ENCODE measurements at places on chromosomes 3 and 15.

GRCh38 chr15:59205839-59206622, 612 bp upstream of the LDHAL6B start:
- no peak for DNase-seq

GRCh38 chr15:92011611-92012367, 158.3 kb downstream of the SLCO3A1 start:
- no peak for DNase-seq

DNA sequence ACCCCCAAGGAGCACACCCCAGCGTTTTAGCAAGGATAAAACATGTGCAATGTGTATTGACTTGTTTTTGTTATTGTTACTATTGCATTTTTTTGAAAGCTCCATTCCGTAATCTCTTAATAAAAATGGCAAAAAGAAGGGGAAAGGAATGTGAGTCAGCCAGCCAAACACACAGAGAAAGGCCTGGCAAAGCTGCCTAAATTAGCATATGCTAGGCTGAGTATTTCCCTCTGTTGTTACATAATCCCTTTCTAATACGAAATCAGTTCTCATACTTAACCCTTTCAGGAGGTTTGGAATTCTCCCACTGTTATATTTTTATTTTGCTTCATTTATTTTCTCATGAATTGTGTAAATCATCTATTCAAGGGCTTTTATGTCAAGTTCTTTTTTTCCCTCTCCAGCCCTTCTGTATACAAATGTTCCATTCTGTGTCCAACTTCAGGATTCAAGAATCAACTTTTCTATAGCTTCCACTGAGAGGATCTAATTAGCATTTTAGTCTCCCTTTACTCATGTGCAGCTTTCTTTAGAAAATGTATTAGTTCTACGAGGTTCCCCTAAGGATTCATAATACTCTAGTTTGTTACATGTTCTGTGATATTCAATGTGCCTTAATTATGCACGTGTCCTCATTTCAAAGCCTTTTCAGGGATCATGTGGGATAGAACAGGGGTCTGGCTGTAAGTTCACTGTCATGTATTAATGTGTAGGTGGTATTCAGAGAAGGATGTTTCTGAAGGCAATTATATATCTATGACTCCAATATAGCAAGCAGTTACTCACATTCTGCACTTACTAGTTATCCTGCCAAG, 9.2 kb downstream of the CADM2 start:
- DNase-seq: no peak

GRCh38 chr3:17639765-17640164, 102.7 kb downstream of the TBC1D5 start:
- no peak for DNase-seq

- no peak for DNase-seq
Observed at GRCh38 chr15:90419206-90419605, 31.2 kb downstream of the IQGAP1 start.

- DNase-seq: no peak
Observed at GRCh38 chr3:101902041-101902440, 52.7 kb downstream of the NFKBIZ start.

DNA sequence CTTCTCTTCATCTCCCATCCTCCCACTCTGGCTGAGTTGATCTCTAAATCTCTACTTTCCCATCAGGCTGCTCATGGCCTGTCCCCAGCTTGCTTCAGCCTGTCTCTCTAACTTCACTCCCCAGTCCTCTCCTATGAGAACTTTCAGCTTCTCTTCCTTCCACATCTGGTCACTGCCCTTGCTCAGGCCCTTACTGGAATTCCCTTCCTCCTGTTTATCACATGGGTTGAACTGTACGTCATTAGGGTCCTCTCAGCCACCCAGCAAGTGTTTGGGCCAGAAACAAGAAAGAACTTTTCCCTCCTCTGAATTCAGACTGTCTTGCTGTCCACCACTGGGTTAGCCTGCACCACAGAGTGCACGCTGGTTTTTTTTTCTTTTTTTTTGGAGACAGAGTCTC, 5.0 kb downstream of the PTPN23 start:
- no peak for DNase-seq

DNA sequence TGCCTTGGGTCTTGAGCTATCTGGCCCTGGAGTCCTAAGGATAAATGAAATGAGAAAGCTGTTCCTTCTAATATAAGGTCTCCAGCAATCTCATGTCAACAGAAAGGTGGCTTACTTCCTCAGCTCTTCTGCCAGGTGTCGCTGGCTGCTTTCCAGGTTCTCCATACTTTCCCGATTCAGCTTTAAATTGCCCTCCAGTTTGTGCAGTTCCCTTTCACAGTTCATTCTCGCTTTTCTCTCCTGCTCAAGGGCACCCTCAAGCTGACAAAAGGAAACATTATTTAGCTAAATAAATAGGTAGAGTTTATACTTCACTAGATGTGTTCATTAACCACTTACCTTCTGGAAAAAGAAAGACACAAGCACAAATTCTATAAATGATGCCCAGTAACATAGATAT, 73.0 kb downstream of the MYH15 start:
- no peak for DNase-seq

GRCh38 chr3:13039213-13039896, 33.9 kb downstream of the IQSEC1 start:
- DNase-seq: no peak

GRCh38 chr3:188518416-188518815, 364.5 kb downstream of the LPP start:
- DNase-seq: no peak

- DNase-seq: no peak
Observed at GRCh38 chr3:125161607-125162219, 50.8 kb downstream of the SLC12A8 start.

DNA sequence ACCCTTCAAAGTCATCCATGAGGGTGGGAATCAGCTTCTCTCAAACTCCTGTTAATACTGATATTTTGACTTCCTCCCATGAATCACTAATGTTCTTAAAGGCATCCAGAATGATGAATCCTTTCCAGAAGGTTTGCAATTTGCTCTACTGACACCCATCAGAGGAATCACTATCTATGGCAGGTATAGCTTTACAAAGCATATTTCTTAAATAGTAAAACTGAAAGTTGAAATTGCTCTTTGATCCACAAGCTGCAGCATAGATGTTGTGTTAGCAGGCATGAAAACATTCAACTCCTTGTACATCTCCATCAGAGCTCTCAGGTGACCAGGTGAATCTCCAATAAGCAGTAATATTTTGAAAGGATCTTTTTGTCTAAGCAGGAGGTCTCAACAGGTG, 66.3 kb downstream of the B3GNT5 start:
- no peak for DNase-seq

DNA sequence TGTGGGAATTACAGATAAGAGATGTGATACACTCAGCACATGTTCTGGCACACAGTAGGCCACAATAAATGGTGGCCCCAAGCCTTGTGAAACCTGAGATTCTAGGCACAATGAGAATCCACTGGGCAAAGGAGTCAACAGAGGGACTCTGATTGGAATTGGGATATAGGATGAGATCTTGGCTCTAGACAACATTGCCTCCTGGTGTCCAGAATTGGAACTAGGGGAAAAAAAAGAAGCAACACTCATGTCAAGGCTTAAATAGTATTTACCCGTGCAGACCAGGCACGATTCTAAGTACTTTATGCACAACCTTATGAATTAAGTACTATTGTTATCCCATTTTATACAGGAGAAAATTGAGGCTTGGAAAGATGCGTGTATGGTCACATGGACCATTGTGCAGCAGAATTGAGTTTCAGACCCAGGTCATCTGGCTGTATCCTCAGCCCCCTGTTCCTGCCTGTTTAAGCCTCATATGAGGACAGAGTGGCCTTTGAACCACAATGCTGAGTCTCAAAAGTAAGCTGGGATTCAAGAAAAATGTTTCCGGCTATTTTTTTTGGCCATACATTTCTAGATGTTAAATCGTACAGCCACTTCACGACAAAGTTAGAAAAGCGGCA, 124.8 kb downstream of the SV2B start:
- DNase-seq: peak; percentile 13

DNA sequence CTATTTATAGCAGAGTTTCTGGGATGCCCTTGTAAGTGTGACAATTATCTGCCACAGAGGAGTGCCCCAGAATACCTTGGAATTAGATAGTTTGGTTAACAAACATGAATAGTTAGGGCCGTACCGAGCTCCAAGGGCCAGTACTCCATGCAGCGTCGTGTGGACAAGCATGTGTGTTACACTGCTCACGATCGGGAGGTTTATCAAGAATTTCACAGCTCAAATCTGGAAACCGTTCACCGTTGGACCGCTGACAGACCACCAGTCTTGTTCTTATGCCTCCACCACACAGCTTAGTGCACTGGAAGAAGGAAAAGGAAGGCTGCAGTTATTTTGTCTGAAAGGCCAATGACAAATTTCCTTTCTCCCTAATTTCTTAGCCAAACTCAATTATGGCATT, 93.7 kb downstream of the ADAMTS9 start:
- no peak for DNase-seq

DNA sequence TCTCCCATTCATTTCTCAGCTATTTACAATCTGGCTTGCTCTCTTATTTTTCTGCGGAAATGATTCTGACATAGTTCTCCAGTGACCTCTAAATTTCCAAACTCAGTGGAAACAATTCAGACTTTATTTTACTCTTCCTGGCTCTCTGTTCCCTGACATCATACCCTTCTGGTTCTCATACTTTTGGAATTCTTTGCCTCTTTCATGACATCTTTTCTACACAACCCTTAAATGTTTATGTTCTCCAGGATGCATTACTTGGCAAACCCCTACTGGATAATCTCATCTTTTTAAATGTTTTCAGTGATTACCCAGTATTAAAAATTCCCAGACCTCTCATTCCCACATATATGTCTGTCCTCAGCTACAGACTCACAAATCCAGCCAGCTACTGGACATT, 23.9 kb upstream of the PLSCR4 start:
- DNase-seq: no peak

GRCh38 chr15:82917249-82917648, 35.3 kb downstream of the HOMER2 start:
- DNase-seq: no peak

GRCh38 chr15:64892847-64893403, 18.8 kb upstream of the ANKDD1A start:
- DNase-seq: no peak

- no peak for DNase-seq
Observed at GRCh38 chr15:35479423-35479822, 66.5 kb downstream of the DPH6 start.

Measured in DMS 273 treated with DMSO at 0.1 percent for 48 hours (cell line).